NB4 (cell line): ENCODE measurements at places on chromosomes 3 and 15.

- no peak for DNase-seq
Observed at GRCh38 chr3:3675801-3676200, 123.4 kb upstream of the LRRN1 start.

DNA sequence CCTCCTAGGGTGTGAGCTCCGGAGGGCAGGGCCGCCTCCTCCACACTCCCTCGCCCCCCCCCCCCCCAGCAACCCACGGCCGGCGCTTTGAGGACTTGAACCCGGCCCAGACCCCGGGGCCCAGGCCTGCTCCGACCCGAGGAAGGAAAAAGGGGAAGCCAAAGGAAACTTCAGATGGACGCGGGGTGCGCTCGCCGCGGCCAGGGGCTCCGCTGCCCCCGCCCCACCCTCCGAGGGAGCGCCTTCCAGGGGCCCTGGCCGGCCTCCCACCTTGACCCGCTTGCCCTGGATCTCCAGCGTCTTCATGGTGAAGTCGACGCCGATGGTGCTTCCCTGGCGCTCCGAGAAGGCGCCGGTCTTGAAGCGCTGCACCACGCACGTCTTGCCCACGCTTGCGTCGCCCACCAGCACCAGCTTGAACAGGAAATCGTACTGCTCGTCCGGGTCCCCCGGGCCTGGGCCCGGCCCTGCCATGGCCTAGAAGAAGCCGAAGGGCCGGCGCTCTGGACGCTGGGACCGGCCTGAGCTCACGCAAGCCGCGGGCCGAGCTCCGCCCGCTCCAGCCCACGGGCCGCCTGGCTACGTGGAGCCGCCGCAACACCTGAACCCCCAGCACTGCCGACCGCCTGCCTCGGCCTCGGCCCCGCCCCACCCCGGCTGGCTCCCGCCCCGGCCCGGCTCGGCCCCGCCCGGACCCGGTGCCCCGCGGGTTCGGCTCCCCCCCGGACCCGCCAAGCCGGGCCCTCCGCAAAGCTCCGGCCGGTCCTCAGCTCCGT, 400 bp downstream of the RAB43 start:
- DNase-seq, result peak; percentile 63

- DNase-seq, result peak; percentile 89
Observed at GRCh38 chr3:160134964-160135363, 90.3 kb upstream of the C3orf80 start.

GRCh38 chr3:46942481-46943236, 33.9 kb downstream of the CCDC12 start:
- DNase-seq, result no peak

GRCh38 chr3:142931222-142931621, 32.3 kb downstream of the PAQR9 start:
- DNase-seq, result peak; percentile 12

GRCh38 chr3:120067083-120067482, 27.2 kb downstream of the GSK3B start:
- DNase-seq, result no peak

- DNase-seq, result no peak
Observed at GRCh38 chr3:40574050-40574449, 49.3 kb downstream of the ZNF621 start.

DNA sequence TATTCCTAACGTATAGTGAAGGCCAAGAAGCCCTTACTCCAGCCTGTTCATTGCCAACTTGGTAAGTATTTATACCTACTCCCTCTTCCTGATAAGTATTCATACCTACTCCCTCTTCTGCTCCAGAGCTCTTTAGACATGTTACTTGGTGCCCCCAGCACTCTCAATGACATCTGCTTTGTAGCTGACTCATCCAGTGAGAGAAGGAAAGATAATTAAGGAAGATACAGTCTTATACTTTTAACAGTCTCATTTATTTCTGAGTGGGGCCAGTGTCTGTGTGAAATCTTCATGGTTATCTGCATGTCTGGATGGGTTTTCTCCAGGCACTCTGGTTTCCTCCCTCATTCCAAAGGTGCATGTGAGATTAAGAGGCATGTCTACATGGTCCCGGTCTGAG, 698.7 kb downstream of the FHIT start:
- no peak for DNase-seq

DNA sequence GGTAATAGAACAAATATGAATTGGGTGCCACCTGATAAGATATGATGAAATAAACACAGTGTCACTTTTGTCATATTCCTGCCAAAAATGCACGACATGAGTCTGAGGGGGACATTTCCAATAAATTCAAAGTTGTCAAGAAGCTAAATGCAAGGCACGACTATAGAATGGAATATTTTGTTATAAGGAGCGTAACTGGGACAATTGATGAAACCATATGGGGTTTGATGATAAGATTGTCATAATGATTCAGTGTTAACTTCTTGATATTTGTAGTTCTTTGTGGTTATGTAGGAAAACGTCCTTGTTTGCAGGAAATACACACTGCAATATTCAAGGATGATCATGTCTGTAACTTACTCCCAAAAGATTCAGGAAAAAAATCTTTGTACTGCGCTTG, 163.3 kb downstream of the MEX3B start:
- DNase-seq, result no peak

GRCh38 chr3:138824114-138824506, 10.6 kb downstream of the PIK3CB start:
- DNase-seq, result no peak

DNA sequence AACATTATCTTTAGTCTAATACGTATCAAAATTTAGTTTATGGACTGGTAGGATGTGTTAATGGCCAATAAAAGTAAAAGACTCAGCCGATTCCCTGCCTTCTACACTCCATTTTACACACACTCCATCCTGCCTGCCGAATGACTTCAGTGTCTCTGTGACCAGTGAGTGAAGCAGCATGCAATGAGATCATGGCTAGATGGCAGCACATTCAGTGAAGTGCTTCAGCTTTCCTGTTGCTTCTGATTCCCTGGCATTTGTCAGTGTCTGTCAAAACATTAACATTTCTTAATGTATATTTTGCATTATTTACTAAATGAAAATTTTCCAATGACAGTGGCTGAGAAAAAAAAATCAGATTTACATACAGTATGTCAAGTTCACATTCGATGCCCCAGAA, 412.0 kb downstream of the FHIT start:
- peak; percentile 2 for DNase-seq
